ENCODE measurements at places on chromosomes 5 and 9. TPM values are rescaled to one million over a fixed set of nuclear protein-coding genes. Genes with fewer than 3 reads are reported as not detected.

Gene SLC6A7
- total RNA-seq: not detected

Gene MLANA
- total RNA-seq: not detected

Gene STING1
- total RNA-seq: 64.9 TPM

Gene TJP2
- total RNA-seq: 57.1 TPM
